ENCODE measurements at places on chromosomes 7 and 10.

GRCh38 chr10:75737580-75737949, 306.1 kb downstream of the LRMDA start:
- no peak for DNase-seq

- DNase-seq: no peak
Measured at GRCh38 chr7:54145716-54146115, 396.5 kb upstream of the VSTM2A start.

DNA sequence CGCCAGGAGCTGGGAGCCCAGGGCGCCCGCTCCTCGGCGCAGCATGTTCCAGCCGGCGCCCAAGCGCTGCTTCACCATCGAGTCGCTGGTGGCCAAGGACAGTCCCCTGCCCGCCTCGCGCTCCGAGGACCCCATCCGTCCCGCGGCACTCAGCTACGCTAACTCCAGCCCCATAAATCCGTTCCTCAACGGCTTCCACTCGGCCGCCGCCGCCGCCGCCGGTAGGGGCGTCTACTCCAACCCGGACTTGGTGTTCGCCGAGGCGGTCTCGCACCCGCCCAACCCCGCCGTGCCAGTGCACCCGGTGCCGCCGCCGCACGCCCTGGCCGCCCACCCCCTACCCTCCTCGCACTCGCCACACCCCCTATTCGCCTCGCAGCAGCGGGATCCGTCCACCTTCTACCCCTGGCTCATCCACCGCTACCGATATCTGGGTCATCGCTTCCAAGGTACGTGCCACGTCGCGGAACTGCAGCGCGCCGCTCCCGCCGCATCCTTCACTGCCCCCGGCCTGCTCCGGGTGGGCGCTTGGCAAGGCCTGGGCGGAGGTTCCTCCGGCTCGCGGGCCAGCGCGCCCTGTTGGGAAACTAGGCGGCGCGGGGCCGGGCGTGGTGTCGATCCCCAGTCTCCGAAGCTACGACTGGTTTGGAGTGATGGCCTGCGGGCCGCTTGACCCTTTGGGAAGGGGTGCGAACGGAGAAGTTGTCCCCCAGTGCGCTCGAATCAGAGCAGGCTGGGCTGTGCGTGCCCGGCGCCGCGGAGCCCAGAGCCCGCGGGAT, 868 bp downstream of the EMX2 start:
- DNase-seq: no peak

GRCh38 chr10:18094793-18095192, 45.4 kb upstream of the CACNB2 start:
- no peak for DNase-seq

DNA sequence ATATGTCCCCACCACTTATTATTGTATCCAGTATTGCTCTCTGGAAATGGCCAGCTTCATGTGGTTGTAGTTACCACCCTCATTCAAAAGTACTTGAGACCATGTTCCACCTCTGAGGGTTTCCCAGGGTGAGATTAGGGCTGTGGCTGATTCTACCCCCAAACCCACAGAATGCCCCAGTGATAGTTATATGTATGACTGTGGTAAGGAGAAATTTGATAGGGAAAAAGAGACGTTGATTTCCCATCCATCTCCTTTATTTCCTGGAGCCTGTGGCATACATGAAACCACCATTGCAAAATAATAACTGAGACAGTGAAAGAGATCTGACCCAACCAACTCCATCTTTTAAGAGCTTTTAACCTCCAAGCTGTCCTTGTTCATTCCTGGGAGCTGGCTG, 25.2 kb downstream of the ARL5B start:
- DNase-seq: no peak

- DNase-seq: no peak
Measured at GRCh38 chr10:75540357-75540966, 109.0 kb downstream of the LRMDA start.

GRCh38 chr7:8436965-8437364, 3.6 kb downstream of the NXPH1 start:
- DNase-seq: peak; percentile 42

DNA sequence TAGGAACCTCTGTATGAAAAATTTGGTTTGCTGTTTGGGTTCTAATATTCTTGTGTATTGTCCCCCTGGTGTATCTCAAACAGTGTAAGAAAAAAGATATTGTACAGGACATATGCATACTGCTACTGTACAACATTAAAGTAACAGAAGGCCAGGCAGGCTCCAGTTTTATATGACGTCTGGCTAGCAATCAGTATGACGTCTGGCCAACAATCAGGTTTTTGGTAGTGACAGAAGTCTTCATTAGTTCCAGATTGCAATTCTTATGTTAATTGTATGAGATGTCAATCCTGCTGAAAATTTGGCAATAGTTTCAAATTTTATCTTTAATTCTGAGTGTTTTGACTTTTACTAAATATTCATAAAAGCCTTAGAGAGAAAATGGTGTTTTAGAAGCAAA, 67.9 kb upstream of the KCND2 start:
- no peak for DNase-seq

DNA sequence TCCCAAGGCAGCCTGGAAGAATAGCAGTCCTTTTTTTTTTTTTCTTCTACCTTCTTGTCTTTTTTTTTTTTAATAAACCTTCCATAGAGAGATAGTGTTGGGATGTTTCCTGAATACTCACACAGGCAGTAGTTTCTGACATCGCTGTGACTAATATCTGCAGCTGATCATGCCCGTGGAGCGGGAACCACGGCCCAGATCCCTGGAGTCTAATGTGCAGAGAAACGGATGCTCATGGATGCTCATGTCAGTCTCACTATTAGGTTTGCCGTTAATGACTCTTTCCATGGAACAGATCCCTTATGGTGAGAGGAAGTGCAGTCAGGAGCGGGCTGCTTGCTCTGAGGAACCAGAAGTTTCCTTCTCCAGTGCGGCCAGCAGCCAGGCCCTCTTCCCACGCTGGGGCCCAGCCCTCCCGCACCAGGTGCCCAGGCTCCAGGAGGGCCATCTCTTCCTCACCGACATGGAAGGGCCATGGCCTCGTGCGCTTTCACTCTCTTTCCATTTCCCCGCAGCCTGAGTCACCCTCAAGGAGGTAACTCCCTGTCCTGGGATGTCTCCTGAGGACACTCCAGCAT, 132.5 kb downstream of the WDR37 start:
- DNase-seq: no peak

- no peak for DNase-seq
Measured at GRCh38 chr10:34743814-34744213, 71.3 kb downstream of the PARD3 start.

- DNase-seq: no peak
Measured at GRCh38 chr7:131046246-131046645, 281.4 kb upstream of the MKLN1 start.

DNA sequence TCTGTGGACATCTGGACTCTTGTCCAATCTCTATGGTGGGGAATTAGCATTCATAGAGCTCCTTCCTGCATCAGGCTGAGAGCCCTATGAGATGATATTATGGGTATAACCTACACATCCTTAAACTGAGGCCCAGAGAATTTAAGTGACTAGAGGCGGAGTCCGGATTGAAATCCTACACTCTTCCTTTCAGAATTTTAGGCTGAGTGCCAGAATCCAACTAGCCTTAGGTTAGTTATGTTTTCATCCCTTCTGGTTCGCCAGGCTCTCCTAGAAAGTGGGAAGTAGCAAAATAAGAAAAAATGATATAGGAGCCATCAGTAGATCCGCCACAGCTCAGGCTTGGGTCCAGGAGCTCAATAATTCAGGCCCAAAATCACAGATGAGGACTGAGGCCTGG, 212.5 kb downstream of the GLI3 start:
- no peak for DNase-seq

DNA sequence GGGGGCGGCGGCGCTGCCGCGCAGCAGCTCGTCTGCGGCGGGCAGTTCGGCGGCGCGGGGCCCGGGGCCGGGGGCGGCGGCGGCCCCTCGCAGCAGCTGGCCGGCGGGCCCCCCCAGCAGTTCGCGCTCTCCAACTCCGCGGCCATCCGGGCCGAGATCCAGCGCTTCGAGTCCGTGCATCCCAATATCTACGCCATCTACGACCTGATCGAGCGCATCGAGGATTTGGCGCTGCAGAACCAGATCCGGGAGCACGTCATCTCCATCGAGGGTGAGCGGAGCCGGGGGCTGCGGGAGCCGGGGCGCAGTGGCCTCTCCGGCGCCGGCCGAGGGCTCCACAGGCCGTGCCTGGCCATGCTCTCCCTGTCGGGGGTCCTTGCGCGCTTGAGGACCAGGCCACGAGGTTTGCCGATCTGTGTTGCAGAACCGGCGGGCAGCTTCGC, 548 bp downstream of the AGAP3 start:
- no peak for DNase-seq

GRCh38 chr10:23445591-23445990, 6.7 kb downstream of the OTUD1 start:
- no peak for DNase-seq

GRCh38 chr7:74354009-74354408, 64.8 kb downstream of the CLIP2 start:
- no peak for DNase-seq

- DNase-seq: no peak
Measured at GRCh38 chr7:143480501-143480900, 2.8 kb downstream of the TAS2R41 start.

- DNase-seq: no peak
Measured at GRCh38 chr7:30975256-30975899, 11.6 kb downstream of the GHRHR start.

All from stimulated activated CD4-positive, alpha-beta T cell treated with anti-CD3 and anti-CD28 coated beads, TNF-alpha, amount 100 ng/mL, for 48 hours (primary cell).